Right lobe of liver (tissue), 6 donors: ENCODE measurements at places on chromosomes 7 and 10.

GRCh38 chr10:11403116-11403515 is 208.3 kb downstream of the USP6NL start:
- DNase-seq, result no peak

GRCh38 chr10:43961523-43962345 is 313.1 kb upstream of the ZNF32 start:
- DNase-seq, result no peak

DNA sequence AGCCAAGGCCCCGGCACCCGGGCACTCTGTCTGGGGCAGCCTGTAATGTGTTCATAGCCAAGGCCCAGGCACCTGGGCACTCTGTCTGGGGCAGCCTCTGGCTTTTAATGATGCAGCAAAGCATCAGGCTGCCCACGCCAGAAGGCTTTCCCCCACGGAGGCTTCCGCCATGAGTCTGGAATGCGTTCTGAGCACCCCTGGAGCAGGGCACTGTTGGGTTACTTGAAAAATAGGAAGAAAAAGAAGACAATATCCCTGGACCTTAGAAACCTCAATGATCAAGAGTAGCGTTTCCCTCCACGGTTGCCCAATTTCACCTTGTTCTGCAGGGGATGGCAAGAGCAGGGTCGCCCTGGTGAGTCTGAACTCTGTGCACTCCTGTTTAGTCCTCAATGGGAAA is 565.0 kb downstream of the PTPRN2 start:
- no peak for DNase-seq

DNA sequence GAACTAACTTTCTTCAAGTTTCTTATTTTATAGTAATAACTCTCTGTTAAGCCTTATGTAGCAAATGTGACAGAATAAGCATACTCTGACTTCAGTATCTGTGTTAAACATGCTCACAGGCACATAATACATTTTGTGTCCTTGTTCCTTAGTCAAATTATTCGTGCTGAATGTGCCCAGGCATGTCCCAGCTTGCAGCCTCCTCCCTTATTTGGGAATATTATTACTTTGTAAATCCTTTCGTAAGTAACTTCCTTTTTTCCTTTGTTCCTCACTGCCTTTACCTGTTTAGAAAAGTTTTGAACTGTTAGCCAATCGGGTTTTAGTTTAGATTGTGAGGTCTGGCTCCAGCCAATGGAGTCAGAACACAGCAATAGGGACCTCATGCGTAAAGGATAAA is 46.9 kb downstream of the GALNT11 start:
- DNase-seq, result no peak

DNA sequence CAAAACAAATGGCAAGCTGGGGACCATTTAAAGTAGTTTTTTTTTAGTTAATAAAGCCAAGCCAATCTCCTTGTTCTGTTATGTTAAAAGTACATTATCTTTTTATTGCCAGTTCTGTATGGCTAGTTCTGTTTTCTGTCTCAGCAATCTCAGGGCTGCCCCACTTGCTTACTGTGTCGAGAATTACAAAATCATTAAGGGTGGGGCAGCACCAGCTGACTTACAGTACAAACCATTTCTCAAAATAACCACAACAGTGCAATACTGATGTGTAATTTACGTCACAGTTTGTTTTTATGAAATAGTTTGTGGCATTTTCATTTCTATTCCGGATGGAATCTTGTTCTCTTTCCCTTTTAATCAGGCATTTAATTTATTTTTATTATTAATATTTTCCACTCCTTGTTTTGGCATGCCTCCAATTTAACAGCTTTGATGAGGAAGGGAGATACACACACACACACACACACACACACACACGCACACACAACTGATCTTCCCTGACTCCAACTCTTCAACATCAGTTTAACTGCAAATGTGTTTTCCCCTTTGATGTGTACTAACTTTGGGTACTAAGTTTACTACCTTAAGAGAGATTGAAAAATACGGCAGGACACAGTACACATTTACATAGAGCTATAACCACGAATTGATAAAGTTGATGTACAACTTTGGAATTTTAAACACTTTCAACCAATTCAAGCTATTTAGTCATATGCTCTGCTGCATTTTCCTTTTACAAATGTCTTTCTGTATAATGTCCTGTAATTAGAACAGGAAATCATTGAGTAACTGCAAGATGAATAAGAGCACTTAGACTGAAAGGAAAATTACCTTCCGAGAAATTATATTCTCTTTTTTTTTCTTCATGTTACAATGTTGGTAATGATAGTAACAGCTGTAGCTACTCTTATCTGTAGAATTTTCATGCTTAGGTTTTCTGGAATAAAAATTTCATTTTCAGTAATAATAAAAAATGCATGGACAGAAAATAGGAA is 91.5 kb downstream of the ARID5B start:
- DNase-seq, result no peak

- no peak for DNase-seq
Measured at GRCh38 chr10:94062611-94063010, 68.9 kb downstream of the PLCE1 start.

DNA sequence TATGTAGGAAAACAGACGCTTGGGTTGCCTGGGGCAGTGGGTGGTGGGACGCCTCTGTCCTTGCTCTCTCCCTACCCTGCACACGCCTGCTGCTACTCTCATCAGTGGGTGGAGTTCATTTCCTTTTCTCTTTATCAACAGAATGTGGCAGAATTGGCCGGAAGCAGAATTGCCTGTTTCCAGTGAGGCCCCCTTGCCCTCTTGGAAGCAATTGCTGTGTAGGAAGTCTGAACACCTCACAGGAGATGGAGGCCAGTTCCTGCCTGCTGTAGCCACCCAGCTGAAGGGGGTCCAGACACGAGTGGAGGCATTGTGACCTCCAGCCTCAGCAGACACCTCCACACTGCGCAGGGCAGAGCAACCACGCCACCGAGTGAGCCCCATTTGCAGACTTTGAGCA is 331.6 kb upstream of the ZNF32 start:
- DNase-seq, result no peak

GRCh38 chr7:64755865-64756264 is 38.4 kb upstream of the ZNF138 start:
- DNase-seq, result no peak

DNA sequence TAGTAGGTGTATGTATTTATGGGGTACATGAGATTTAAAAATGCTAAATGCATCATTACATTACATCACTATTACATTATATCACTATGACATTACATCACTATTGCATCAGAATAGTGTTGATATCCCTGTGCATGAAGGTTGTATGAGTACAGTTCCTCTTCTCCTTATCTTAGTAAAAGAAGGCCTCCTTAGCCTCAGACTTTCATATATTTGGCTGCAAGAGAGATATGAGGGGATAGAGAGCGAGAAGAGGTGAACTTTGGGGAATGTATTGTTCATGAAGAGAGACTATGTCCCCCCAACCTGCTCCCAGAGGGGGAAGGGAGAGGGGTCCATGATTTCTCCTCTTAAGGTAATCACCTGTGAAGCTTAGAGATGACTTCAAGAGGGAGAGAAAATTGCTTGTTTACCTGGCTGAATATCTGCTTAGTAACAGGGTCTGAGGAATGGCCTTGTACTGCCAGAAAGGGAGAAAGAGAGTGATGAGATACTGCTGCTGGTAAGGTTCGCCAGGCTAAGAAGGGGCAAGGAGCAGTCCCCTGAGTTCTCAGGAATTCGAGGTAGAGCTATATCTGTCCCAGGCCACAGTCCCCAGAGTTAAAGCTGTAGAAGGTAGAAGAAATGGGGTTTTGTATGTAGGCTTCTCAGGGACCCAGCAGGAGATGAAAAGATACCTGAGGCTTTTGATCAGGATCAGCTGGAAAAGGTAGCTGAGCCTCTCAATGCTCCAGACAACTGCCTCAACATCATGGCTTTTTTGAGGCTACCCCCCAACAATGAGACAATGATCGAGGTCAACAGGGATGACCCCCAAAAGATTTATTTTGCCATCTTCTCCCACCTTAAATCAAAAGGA is 168.4 kb upstream of the WNT16 start:
- no peak for DNase-seq

GRCh38 chr10:35386594-35387174 is 50.4 kb downstream of the CCNY start:
- DNase-seq, result no peak

DNA sequence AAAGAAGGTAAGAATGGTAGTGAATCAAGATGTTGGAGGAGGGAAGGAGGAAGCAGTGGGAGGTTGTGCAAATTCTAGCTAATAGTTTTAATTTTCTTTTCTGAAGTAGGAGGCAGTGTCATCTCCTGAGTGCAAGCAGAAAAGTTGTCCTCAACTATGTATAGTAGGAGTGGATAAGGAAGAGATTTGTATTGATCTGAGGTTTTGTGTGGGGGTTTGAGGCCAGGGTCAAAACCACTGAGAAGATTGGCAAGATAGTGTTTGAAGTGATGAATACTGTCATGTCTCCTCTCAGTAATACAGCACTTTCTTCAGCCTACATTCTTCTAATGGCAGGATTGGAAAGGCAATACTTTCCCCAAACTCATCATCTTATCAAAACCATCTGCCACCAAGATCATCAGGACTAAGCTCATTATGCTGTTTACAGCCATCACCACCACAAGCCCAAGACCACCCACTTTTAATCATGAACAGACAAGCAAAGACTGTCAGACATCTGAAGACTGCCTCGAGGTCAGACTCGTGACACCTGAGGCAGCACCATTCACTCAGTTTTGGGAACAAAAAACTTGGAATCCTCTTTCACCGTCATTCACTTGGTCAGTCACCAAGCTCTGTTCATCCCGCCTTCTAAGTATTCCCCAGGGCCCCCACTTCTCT is 1.5 kb upstream of the MIOS start:
- no peak for DNase-seq

DNA sequence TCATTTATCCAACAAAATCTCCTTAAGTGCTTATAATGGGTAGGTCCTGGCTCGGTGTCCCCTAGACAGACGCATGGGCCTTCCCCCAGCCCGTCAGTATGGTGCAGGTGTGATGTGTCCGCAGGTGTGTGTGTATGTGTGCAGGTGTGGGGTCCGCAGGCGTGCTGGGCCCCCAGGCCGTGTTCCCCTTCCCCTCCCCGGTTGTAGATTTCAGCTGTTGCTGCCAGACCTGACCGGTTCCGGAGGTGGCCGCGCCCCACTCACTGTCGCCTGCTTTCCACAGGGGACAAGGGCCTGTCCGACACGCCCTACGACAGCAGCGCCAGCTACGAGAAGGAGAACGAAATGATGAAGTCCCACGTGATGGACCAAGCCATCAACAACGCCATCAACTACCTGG is 50.5 kb downstream of the FIGNL1 start:
- DNase-seq, result no peak

- no peak for DNase-seq
Measured at GRCh38 chr7:110418659-110419280, 672.2 kb upstream of the LRRN3 start.

- peak; percentile 32 for DNase-seq
Measured at GRCh38 chr7:142894112-142894984, 8.8 kb upstream of the TRPV6 start.

DNA sequence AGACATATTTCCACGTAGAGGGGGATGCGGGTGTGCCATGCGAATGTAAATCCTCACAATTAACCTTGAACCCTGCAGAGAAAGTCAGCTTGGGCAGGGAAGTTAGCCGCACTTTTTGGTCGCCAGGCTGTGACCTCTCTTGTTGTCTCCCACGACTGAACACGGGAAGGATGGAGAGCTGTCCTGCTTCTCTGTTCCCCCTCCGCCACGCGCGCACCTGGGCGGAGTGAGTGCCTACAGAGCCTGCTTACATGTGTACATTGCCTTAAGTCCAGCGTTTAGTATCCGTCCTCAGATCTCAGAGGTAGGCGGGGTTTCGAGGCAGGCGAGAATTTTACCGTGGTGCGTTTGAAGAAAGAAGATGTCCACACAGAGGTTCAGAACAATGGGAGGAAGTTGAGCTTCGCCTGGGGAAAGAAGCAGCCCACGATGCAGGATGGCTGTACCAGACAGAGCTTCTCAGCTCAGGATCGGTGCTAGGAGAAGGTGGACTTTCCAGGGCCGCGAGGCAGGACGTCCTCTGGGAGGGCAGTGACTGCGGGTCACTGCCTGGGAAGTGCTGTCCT is 482 bp upstream of the ERCC6 start:
- DNase-seq, result no peak

DNA sequence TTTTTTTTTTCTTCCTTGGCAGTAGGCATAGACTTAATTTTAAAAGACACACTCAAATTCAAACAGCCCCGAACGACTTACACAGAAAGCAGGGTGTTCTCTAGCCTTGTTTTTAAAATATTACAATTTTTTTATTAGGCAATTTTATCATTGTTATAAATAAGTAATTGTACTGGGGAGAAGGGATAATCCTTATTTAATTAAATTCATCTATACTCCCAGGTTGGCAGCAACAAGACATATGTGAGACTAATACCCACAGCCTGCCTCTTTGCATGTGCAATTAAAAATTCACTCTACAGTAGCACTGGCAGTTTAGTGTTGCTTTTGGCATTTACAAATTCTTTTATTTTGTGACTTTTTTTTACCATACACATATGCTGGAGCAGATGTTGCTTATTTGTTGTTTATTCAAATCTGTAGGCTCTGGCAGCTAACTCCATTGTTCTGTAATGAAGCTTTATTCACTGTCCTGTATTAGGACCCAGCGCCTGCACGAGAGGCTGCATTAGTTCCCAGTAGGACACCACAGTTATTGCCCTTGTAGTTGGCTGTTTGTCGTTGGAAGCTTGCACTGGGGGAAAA is 84.9 kb upstream of the PPP1R17 start:
- DNase-seq, result no peak

- DNase-seq, result no peak
Measured at GRCh38 chr7:102819151-102819550, 70.4 kb downstream of the FAM185A start.

- no peak for DNase-seq
Measured at GRCh38 chr10:73780966-73781365, 882 bp upstream of the CHCHD1 start.

GRCh38 chr10:18540195-18540594 is 111.2 kb downstream of the NSUN6 start:
- DNase-seq, result no peak

- DNase-seq, result no peak
Measured at GRCh38 chr7:120060281-120060680, 212.7 kb upstream of the KCND2 start.

DNA sequence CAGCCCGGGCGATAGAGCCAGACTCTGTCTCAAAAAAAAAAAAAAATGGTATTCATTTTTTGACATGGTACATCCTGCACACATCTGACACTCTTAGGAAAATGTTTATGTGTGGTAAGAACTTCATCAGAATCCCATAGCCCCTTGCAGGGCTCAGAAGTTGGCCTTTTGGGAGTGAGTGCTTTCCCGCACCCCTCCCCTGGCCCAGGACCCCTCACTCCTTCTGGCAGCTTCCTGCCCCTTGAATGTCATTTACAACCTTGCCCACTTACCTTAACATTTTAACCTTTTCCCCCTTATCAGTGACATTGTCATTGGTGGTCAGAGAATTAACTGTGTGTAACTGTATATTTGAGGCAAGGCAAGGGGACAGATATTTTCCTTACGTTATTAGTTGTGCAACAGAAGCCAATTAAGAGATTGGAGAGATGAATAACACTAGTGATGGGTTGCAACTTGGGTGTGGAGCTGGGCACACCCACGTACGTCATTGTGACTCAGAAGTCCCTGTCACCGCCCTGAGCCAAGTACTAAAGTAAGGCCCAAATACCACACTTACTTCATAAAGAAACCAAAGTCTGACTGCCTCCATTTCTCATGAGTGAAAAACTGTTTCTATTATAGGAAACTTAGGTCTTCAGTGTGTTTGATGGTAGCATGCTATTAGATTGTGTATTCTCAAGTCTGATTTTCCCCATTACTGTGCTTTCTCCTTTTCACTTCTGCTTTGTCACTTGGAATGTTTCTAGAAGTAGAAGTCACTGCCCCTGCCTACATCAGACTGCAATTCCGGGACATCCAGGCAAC is 31.6 kb downstream of the OGDH start:
- DNase-seq, result no peak
